Fibroblast of skin of right quadriceps (primary cell): ENCODE measurements at places on chromosomes 2 and 18.
A peak's percentile ranks its signal among the peaks of the same experiment; 100 is the strongest.

- DNase-seq: no peak
These were observed 37.0 kb downstream of the SMCHD1 start for GRCh38 chr18:2692508-2692907.

DNA sequence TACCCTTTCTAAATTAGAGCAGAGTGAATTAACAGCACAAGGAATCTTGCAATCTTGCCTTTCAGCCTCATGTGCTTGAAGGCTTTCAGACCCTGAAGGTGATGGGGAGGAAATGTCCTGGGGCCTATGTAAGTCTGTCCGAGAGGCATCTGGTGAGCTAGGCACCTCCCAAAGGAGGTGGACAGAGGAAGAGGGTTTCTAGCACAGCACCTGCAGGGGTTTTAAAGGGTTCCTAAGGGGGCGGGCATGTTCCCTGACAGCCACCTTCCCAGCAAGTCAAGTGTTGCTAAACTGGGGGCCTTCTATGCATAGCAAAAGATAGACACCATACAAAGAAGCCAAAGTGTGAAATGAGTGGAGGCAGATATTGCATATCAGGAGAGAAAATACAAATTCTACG is 88.5 kb downstream of the CDH2 start:
- DNase-seq: no peak

DNA sequence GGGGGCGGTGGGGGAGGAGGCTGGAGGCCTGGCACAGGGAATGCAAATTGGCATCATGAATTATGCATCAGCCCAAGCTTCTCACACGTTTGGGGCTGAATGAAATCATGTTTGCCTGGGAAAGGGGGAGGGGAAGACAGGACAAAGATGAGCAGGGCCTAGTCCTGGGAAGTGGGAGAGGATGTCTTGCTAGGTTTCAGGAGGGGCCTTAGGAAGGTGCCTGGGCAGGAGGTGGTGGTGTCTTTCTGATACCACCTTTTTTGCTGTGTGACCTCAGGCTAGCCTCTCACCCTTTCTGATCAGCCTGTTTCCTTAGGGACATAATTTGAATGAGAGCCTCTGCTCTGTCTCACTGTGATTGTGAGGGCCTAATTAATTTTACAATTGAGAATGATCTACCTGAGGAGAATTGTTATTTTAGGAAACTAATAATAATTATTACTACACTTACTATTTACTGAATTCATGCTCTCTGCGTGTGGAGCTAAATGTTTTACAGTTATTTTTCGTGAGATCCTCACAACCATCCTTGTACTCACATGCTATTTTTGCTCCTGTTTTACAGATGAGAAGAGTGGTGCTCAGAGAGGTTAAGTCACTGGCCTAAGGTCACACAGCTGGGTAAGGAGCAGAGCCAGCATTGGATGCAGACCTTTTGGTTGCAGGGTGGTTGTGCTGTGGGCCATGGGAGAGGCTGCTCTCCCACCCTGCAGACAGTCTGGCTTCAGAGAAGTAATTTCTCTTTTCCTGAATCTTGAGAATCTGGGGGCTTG is 39.6 kb downstream of the INHBB start:
- no peak for DNase-seq

DNA sequence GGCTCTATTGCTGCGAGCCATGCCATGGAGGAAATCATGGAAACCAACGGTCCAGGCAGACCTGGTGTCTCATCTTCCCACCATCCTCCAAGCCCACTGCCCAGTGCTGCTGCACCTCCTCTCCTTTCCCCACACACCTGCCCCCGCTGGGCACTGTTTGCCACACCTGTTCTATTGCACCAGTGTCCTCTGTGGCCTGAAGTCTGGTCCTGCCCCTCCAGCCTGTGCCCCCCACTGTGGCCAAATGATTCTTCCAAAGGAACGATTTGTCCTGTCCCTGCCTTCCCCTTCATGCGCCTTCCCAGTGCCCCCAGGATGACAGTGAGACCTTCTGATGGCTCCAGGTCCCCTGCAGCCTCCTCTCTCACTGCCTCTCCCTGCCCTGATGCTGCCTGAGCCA is 101.9 kb upstream of the TWIST2 start:
- DNase-seq: no peak

- no peak for DNase-seq
These were observed 49.6 kb upstream of the TMEM177 start for GRCh38 chr2:119629323-119629825.

GRCh38 chr2:49306925-49307324 is 152.6 kb upstream of the FSHR start:
- no peak for DNase-seq

DNA sequence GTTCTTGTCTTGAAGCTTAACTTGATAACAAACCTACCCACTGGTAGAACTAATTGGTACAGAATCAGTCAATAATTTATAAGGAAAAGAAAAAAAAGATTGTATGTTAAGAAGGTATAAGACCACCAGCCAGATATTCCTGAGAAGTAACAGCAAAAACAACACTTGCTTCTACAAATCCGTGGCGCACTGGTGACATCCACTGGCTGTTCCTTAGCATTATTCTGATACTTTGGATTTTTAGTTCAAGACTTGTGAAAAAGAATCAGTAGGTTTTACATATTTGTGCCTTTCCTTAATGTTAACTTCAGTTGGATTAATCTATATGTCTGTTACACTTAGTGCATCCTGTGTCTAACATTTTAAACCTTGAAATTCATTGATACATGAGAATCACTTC is 141.8 kb downstream of the GRB14 start:
- peak; percentile 28 for DNase-seq

DNA sequence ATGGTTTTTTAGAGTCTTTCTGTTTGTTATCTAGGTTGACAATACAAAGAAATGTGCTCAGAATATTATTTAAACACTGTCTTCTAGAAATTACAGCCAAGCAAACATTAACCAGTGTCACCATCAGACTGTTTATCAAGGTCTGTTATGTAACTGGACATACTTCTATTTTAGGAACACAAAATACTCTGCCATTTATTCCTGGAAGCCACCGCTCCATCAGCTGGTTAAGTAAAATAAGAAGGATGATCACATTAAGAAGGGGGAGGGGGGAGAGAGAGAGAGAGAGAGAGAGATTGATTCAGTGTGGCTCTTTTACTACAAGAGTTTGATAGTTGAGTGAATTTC is 47.9 kb downstream of the MBP start:
- no peak for DNase-seq

DNA sequence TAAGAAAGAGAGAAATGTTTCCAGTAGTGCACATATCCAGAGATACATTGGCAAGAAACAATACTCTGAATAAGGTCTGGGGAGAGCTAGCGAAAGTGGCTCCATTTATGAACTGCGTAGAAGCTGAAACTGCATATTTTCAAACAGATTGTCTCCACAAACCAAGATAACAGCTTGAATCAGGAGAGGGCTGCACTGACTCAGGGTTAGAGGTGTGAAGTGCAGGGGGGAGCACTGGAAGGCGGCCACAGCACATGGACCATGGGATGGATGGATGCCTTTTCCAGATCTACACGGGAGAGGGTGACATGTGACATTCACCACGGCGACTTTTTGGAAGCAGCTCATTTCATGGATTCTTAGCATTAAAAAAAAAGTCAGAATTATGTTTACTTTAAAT is 729.4 kb downstream of the RNF144A start:
- DNase-seq: no peak

DNA sequence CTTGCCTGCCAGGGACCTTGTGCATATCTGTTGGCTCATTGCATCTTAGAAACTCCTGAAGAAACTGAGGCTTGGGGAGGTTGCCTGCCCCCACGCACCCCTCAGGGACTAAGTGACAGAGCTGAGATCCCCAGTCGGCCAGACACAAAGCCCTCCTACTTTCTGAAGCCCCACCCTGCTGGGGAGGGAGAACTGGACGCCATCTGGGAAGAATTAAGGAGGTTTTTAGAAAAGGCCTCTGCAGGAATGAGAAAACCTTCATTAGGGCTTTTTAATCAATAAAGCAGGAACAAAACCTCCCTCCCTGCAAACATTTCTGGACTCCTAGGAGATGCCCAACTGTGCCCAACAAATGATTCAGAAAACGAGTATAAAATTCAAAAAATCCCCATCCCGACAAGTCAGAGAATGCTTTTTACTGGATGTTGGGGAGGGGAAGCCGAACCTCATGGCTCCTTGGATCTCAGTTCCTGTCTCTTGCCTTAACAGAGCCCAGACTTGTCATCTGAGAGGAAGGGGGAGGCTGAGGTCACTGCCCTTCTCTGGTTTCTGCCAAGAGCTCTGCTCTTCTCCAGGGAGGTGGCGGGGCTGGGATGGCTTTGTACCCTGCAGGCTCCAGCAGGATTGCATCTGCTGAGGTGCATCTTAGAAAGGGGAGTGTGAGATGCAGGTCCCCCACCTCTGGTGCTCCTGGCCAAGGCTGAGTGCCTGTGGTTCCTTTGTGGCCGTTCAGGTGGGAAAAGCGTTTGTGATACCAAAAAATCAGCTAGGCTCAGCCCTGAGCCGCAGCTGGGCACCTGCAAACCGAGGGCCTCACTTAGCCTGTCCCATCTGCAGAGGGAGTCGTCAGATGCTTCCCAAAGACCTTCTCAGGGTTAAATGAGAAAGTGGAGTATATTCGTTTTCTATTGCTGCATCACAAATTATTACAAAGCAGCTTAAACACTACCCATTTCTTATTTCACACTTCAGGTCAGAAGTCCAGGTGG is 142.4 kb downstream of the ZFP36L2 start:
- peak; percentile 89 for DNase-seq

- DNase-seq: no peak
These were observed 43.4 kb downstream of the THUMPD2 start for GRCh38 chr2:39735648-39736047.

DNA sequence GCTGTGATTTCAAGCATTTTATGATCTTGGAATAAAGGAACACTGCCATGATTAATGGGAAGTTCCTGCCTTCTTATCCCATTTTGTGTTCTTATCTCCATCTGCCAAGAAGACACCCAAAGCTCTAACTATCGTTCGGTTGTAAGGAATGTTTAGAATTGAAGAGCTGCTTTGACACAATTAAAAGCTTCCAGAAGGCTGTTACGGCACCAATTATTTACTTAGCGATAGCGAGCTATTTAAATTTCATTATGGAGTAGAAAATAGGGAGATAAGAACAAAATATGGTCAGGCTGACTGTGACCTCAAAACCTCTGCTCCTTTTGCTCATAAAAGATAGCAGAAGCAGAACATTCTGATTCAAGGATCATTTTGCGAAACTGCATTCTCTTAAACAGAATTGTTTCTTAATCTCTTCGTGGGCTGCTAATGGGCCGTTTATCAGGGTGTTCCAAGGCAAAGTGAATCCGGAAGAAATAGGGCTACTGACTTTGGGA is 101.6 kb downstream of the SLC4A3 start:
- DNase-seq: no peak

DNA sequence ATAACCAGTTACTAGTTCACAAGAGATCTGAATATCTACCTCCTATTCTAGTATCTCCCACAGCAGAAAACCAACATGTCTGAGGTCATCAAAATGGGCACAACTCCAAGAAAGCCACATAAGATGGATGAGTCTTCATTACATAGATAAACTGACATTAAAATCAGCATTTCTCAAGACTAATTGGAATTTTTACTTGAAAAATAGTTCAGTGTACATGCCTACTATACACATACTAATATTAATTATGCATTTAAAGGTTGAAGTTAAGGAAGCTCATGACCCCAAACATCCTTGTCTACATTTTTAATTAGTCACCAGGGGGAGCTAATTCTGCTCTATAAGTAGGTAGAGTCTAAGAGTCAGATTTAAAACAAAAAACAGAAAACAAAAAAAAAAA is 41.9 kb downstream of the ZNF521 start:
- DNase-seq: peak; percentile 83

- no peak for DNase-seq
These were observed 738.6 kb downstream of the ERBB4 start for GRCh38 chr2:211800001-211800400.

- no peak for DNase-seq
These were observed 840.1 kb upstream of the ID2 start for GRCh38 chr2:7841751-7842150.

GRCh38 chr2:7788736-7789135 is 871.5 kb downstream of the RNF144A start:
- DNase-seq: no peak

- DNase-seq: no peak
These were observed 193.4 kb upstream of the RMP24 start for GRCh38 chr18:35778850-35779627.

GRCh38 chr2:19158211-19158610 is 200.2 kb downstream of the OSR1 start:
- DNase-seq: no peak
